Hematopoietic multipotent progenitor cell treated with erythropoietin and hydrocortisone succinate and interleukin-3 and kit ligand, for 4 days (in vitro differentiated cells): ENCODE measurements at places on chromosomes 1 and 21.

DNA sequence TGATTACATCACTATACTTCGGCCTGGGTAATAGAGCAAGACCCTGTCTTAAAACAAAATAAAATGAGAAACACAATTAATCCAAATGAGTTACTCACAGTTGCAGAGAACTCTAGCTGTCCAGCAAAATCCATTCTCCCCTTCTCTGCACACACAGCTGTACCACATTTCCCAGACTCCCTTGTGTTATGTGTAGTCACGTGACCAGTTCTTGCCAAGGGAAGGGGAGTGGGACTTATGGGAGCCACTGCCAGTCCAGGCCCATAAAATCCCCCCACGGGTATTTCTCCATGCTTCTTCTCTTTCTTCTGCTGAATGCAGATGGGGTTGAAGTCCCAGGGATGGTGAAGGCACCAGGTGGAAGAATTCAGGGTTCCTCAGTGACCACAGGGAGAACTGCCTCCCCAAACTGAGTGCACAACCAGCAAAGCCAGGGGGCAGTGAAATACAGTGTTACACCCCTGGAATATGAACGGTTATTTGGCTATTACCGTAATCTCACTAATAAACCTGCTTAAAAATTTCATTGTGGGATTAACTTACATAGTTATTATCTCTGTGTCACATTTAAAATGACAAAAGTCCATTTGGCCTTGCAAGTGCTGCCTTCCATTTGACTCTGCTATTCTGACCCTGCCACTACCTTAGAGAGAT is 85.6 kb upstream of the FMN2 start:
- DNase-seq: no peak

- no peak for DNase-seq
Measured at GRCh38 chr1:17791055-17791390, 35.9 kb downstream of the ACTL8 start.

GRCh38 chr1:155925506-155925905 is 8.7 kb downstream of the KHDC4 start:
- no peak for DNase-seq

- DNase-seq: no peak
Measured at GRCh38 chr1:31860581-31860980, 44.8 kb upstream of the SPOCD1 start.

GRCh38 chr21:39077876-39078275 is 105.4 kb downstream of the PSMG1 start:
- DNase-seq: no peak

- no peak for DNase-seq
Measured at GRCh38 chr21:29676395-29676794, 263.4 kb downstream of the GRIK1 start.
